GM04503 (cell line): ENCODE measurements at places on chromosomes 11 and 22.

- no peak for DNase-seq
These were observed at the start of gene LAYN for GRCh38 chr11:111540114-111540936. LAYN (plus strand) TSS chr11:111540720; CDS start chr11:111540844, 124 bp downstream.

DNA sequence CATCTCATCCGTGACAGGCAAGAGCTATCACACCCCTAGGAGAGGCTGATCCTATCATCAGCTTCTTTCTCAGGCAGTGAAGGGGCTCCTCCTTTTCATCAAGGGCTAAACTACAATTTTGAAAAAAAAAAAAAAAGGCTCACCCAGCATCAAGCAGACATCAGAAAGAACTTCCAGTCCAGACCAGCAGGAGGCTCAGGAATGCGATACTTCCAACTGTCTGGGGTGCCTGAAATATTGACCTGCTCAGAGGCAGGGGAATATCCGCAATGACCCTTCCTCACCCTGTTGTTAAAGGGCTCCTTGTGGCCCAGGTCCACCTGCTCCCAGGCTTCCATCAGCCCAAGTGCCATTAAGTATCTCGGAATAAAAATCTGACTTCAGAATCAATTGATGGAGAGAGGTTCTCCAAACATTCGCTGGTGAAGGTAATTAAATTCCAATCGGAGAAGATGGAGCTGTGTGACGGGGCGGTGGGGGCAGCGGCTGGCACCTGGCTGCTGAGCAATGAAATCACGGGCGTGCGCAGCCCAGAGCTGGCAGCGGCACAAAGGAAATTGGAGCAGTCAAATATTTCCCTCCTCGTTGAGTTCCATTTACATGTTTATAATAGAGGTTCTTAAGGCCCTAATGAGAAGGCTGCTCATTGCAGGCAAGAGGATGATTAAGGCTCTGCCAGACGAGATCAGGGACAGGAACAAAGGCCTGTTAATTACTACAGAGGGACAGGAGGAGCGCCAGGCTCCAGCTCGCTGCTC lies 69.0 kb upstream of the THY1 start:
- DNase-seq, result no peak

- no peak for DNase-seq
These were observed 60.5 kb downstream of the NUP98 start for GRCh38 chr11:3736816-3737215.

DNA sequence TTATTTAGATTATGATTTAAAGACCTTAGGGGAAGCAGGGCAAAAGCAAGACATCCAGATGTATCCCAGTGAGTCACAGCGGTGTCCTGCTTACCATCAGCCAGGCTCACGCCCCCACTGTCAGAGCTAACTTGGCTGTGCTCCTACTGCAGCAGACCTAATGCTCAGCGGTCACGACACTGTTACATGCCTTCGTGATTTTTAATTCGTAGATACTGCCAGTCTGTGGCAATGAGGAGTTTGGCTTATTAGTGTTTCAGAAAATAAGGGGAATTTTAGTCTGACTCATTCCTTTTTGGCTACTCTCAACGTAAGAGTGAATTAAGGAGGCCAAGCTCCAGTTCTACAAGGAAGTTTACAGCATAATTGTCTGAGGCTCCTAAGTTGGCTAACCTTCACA lies 22.7 kb downstream of the EFCAB6 start:
- peak; percentile 98 for DNase-seq

DNA sequence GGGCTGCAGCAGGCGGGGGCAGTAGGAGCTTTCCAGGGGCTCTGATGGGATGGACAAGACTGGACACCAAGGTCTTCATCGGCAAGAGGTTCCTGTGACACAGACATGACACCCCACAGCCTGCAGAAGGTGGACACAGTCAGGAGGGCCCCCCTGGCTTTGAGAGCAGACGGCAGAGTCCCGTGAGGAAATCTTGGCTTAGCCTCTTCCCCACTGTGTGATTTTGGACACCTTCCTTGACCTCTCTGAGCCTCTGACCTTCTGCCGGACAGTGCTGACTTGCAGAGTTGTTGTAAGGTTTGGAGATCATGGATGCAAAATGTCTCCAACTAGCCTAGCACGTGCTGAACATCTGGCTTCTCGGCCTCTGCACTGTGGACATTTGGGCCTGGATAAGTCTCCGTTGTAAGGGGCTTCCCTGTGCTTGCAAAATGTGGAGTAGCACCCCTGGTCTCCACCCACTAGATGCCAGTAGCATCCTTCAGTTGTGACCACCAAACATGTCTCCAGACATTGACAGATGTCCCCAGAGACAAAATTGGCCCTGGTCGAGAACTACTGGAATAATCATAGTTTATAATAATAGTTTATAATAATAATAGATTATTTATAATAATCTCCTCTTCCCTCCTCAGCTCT lies 54.6 kb downstream of the MCM5 start:
- no peak for DNase-seq
